Left hindlimb (tissue), 1 donor: ENCODE measurements at places on chromosomes 5 and 9.

DNA sequence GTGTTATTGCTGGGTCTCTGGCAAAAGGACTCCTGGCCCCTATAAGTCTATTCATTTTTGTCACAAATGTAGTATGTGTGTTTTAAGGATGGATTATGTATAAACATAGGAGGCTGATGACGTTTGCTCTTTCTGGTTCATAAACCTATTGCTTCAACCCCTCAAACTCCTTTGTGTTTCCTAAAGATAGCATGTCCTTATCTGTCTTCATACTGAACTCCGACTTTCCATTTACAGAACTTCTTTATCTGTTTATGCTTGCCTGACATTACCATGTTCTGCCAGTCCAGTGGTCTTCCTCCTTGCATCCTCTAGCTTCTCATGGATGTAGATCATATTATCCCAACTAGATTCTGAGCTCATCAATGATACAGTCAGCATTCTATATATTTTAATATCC lies 46.1 kb downstream of the ARHGEF28 start:
- DNase-seq: no peak

DNA sequence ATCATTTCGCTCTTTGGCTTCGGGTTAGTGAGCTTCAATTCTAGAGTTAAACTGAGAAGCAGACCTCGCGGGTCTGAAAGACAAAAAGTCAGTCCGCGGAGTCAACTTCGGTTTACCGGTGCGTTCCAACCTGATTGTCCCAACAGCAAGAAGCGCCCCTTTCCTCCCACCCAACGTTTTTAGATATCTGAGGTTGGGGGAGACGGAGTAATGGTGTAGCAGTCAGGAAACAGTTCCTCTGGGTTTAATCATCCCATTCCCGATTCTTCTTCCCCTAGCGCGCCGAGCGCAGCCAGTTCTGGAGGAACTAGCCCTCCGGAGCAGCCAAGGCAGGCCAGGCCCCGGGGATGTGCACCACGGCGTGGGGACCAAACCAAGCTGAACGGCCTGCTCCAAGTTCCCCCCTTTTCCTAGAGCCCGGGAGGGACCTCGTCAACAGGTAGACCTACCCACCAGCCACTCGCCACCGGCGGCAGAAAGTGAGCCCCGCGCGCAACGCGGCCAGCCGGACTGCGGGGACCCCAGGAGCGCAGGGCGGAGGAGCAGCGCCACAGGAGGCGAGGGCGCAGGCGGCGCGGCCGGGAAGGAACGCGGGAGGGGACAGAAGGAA lies 622 bp upstream of the ISL1 start:
- no peak for DNase-seq

DNA sequence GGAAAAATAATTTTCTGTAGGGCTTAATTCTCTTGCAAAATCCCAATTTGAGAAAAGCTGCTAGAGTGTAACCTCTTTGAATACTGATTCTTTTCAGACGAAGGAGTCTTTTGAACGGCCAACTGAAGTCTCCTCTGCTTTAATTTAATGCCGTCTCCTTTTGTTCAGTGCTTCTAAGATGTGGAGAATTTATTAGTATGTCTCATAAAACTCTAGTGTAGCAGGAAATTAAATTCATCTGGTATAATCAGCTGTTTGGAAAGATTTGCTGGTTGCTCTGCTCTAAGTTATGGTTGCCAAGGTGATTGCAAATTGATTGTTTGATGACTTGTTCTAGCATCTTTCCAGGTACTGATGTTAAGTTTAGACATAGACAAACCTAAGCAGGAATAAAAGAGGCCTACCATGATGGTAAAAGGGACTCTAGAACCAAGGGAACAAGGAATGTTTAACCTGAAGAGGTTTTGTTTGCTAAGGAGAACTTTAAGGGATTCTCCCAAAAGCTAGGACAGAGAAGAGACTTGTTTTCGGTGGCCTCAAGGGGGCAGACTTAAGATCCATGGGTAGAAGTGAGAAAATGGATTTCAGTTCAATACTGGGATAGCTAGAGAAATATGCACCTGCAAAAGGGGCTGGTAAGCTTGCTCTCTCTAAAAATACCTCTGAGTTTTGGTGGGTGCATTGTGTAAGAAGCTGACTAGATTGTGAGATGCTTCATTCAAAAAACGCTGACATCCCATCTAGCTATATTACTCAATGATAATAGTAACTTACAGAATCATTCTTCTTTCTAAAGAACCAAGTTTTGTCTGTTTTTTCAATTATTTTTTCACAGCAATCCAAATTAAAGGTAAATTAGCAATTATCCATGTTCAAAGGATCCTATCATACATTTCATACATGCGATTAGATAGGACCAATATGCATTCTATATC lies 5.7 kb upstream of the ADRB2 start:
- DNase-seq: no peak

DNA sequence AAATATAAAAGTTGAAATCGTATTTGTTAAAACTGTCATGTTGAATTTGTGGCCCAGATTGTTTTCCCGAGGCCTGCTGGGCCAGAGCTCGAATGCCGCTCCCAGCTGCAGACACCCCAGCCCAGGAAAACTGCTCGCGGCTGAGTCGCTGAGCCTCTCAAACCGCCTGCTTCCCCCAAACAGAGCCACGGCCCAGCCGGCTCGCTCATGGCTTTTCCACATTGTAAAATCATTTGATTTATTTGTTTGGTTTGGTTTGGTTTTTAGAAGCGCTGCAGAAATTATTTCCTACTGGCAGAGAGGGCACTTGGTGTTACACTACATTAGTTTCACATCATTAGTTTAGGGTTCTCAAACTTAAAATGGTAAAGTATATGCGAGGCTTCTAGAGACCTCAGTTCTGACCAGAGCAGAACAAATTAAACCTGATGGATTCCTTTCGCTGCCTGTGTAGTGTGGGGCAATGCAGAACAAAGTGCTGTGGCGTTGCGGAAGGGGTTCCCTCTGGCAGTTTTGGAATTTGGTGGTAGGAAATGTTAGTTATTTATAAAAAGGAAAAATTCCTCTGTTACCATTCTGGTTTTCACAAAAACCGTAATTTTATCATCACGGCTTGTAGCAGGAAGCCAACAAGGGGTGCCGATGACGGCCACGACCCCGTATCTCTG lies 156.5 kb upstream of the PITX1 start:
- peak; percentile 73 for DNase-seq

- DNase-seq: no peak
Observed at GRCh38 chr9:98838155-98838867, 30.8 kb downstream of the GALNT12 start.

DNA sequence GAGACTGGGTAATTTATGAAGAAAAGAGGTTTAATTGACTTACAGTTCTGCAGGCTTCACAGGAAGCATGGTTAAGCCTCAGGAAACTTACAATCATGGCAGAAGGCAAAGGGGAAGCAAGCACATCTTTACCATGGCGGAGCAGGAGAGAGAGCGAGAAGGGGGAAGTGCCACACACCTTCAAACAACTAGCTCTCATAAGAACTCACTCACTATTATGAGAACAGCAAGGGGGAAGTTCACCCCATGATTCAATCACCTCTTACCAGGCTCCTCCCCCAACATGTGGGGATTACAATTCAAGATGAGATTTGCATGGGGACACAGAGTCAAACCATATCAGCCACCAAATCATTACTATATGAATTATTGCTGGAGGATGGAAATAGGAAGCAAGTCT lies 30.3 kb upstream of the STX17 start:
- no peak for DNase-seq
